ENCODE measurements at places on chromosomes 1 and 21. TPM values are rescaled to one million over a fixed set of nuclear protein-coding genes. Genes with fewer than 3 reads are reported as not detected.

TP73 gene
- total RNA-seq, result not detected

MRPS21 gene
- total RNA-seq, result 73.0 TPM

HTR6 gene
- total RNA-seq, result not detected

TCHHL1 gene
- total RNA-seq, result not detected

GBP1 gene
- 28.0 TPM for total RNA-seq

CTSK gene
- total RNA-seq, result 6.7 TPM

NKAIN1 gene
- total RNA-seq, result 0.40 TPM

COL9A2 gene
- total RNA-seq, result 0.64 TPM

KLHL21 gene
- 22.4 TPM for total RNA-seq

WNT3A gene
- total RNA-seq, result not detected
